Umbilical cord (tissue), 2 donors: ENCODE measurements at places on chromosomes 2 and 18.

GRCh38 chr2:145760781-145761649 is 1241.1 kb upstream of the ZEB2 start:
- peak; percentile 29 for DNase-seq

DNA sequence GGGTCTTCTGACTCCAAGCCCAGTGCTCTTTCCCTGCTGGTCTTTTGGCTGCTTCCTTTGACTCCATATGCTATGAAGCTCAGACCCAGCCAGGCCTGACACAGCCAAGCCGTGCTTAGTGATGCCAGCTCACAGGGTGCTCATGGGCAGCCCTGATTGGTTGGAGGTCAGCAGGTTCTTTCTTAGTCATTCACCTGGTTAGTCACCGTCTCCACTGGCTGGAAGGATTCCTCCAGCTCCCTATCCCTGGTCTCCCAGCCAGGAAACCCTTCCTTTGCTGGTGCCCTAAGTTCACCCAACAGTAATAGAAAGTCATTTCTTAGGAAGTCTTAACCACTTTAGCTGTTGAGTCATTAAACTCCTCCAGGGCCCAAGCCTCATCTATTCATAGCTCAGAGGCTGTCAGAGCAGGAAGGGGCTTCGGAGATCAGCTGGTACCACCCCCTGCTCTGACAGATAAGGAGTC is 3.9 kb downstream of the KCNK3 start:
- DNase-seq, result no peak

DNA sequence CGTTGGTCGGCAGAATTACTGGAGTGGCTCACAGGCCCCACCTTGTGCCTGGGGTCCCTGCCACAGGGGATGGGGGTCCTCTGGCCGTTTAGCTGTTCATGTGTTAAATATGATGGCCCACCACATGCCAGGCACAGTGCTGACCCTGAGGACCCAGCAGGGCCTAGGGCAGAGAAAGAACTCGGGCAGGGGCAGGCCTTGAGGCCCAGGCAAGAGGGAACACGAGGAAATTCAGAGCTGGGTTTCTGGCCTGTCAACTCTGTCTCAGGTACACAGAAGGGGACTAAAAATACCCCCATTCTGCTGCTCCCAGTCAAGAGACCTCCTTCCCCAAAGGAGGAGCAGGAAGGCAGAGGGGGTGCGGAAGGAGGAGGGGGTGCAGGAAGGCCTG is 66.2 kb downstream of the DNMT3A start:
- DNase-seq, result no peak

DNA sequence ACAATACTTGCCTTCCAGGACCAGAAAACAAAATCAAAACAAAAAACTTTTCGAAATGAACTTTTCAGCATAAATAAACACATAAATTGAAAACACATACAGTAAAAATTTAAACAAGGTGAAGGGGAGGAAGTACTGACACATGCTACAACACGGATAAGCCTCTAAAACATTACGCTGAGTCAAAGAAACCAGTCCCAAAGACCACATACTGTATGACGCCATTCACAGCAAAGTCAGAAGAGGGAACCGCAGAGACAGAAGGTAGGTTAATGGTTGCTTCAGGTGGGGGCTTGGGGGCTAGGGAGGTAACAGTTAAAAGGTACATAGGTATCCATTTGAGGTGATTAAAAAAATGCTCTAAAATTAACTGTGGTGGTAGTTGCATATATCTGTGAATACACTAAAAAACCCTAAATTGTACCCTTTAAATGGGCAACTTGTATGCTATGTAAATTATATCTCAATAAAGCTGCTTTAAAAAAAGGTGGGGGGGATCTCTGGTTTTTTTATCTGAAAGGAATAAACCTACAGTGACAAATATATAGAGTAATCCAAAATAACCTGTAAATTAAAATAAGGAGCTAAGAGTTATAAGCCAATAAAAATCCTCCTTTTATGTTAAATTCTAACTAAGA is 7.1 kb downstream of the COX7A2L start:
- DNase-seq, result no peak

- peak; percentile 75 for DNase-seq
These were observed 67.7 kb downstream of the NCK2 start for GRCh38 chr2:105812180-105813044.

DNA sequence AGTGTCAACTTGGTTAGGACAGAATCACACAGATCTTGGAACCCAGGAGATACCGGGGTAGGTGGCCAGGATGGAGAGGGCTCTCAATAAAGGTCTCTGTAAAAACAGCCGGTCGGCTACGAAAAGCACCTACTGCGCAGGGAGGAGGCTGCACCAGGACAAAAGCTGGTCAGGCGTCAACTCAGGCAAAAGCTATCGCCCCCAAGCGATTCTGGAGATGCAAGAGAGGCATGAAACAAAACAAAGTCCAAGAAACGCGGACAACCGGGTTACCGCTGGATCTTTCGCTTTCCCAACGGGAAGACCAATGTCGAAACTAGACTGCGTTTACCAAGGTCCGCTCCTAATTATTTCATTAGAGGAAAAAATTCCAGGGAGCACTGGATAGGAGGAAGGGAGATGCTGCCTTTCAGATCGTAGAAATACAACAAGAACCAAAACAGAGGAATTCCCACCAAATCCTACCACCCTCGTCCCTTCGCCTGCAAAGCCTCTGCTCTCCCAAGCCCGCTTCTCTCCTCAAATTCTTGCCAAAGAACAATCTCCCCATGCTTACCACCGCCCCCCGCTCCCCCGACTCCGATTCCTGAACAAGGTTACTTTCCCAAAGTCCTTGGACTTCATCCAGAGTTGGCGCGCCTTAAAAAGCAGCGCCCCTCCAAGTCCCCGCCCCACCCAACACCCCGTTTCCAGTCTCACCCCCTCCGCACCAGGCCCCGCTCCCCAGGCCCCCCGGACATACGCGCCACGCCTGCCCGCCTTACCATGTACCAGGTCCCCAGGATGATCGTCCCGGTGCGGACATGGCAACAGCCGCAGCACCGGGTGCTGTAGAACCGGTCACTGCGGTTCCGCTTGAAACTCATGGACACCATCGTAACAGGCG is 539 bp downstream of the LAPTM4A start:
- DNase-seq, result peak; percentile 73

GRCh38 chr2:66840321-66841002 is 405.5 kb downstream of the MEIS1 start:
- peak; percentile 38 for DNase-seq

- no peak for DNase-seq
These were observed 153.4 kb downstream of the UBR3 start for GRCh38 chr2:169980643-169981042.

DNA sequence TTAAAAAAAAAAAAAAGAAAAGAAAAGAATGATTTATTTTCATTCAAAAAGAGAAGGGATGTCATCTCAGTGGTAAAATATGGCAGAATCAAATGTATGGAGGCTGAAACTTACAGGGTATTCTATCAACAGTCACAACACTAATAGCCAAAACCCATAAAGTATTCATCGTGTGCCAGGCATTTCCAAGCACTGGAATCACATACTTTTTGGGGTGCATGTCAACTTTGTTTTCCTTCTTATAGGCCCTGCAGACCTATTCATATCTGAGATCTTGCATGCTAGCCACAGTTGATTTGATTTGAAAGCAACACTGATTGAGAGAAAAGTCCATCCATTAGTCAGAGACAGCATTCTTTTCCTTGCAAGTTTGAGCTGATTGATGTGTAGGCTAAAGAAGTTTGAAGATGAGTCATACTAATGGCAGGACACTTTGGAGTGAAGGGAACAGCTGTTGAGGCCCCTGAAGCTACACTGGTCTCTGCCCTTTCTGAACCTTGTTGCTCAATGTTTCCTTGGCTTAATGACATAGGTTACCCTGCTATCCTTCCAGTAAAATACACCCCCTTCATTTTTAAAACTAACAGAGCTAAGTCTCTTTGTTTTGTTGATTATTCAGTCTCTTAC is 22.0 kb downstream of the KATNAL2 start:
- peak; percentile 26 for DNase-seq

DNA sequence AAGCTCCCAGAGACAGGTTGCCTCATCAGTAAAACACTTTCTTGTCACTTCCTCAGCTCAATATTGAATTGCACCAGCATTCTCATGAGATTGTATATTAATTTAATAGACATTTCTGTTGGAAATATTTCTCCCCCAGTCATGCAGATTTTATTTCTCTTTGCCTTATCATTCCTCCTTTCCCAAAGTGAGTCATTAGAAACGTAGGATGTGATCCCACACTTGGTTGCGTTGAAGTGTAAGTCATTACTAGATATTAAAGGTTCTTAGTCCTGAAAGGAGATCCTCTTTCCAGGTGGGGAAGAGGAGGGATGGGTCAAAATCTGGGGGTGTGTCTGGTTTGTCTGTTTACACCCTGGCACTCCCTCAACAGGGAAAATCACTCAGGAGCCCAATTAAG is 438.2 kb downstream of the SLC4A3 start:
- no peak for DNase-seq

DNA sequence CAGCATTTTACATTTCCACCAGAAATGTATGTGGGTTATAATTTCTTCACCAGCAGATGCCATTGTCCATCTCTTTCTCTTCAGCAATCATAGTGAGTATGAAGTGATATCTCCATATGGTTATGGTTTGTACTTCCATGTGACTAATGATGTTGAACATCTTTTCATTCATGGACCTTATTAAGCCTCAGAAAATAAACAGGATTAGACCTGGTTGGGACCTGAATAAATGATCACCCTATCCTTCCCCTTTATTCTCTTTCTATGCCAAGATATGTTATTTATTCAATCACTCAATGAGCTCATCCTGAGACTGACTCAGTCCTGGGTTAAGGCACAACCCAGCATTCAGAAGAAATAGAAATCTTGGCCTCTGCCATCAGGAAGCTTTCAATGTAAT is 86.6 kb downstream of the ANTXR1 start:
- no peak for DNase-seq

- DNase-seq, result no peak
These were observed 50.0 kb downstream of the INPP4A start for GRCh38 chr2:98494699-98495098.

DNA sequence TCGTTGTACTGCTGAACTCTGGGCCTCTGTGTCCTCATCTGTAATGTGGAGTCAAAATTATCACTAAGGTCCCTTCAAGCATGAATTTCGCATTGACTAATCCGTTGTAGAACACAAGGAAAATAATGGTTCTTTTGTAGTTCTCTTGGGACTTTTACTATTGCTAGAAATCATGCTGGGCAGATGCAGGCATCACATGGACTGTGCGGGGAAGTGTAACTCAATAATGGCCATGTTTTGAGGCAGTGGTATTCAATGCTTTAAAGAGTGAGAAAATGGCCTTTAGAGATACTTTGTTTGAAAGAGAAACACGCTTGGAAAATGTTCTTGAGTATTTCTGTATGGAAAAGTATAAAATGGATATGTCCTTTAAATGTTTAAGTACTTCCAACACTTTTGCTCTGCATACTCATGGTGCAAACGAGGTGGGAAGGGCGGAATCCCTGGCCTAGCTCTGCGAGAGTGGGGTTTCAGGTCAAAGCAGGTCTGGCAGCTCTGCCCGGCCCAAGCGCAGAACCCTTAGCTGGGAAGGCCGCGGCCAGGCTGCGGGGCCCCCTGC is 117.3 kb upstream of the MSTN start:
- no peak for DNase-seq

DNA sequence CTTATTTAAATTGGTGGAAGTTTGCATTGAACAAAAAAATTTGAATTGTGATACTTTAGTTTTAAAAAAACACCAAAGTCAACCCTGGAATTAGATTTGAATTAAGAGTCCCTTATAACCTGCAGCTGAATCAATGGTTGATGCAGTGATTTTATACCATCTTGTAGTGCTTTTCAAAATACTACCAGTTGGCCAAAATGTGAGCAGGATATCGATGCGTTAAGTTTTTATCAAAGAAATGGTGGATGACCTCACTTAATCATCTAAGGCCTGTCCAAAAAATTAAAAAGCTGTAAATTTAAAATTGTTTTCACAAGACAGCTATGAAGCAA is 48.2 kb downstream of the OSBPL6 start:
- no peak for DNase-seq

DNA sequence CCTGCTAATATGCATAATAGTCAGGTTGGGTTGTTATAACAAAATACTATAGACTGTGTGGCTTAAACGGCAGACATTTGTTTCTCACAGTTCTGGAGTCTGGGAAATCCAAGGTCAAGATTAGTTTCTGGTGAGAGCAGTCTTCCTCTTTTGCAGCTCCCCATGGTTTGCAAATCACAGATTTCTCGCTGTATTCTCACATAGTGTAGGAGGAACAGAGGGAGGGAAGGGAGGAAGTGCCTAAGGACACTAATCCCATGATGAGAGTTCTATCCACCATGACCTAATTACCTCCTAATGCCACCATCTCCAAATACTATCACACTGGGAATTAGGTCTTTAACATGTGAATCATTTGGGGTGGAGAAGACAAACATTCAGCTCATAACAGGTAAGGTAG is 20.1 kb upstream of the PTH2R start:
- DNase-seq, result no peak

DNA sequence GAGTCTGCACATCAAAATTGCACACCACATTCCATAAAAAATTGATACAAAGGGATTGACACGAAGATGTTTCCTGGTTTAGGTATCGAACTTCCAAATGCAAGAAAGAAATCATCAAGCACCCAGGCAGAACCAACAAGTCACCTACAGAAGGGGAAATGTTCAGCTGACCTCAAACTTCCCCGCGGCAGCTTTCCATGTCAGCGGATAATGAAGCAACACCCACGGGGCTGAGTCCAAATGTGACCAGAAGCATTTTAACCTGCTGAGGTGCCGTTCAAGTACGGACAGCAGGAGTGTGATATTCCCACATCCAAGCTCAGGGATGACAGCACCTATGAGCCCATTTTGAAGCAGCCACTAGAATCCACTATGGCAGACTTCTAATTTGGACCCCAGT is 124.9 kb downstream of the GALNT14 start:
- no peak for DNase-seq

GRCh38 chr2:2306878-2307277 is 24.2 kb downstream of the MYT1L start:
- DNase-seq, result no peak

- peak; percentile 5 for DNase-seq
These were observed 946.5 kb upstream of the FAM98A start for GRCh38 chr2:34545486-34546136.

DNA sequence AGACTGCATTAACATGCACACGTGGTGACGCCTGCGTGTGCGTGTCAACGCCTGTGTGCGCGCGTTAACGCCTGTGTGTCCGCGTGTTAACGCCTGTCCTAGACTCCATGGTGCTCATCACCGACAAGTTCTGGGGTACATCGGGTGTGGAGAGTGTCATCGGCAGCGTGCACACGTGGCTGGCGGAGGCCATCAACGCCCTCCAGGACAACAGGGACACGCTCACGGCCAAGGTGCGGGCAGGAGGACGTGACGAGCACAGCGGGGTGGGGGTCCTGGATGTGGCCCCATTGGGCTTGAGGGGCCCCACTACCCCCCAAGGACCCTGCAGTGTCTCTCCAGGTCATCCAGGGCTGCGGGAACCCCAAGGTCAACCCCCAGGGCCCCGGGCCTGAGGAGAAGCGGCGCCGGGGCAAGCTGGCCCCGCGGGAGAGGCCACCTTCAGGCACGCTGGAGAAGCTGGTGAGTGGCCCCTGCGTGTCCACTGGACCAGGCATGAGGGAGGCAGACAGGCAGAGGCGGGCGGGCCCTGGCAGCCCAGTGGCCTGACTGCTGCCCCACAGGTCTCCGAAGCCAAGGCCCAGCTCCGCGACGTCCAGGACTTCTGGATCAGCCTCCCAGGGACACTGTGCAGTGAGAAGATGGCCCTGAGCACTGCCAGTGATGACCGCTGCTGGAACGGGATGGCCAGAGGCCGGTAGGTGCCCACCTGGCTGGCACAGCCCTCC is 29.2 kb downstream of the GPC1 start:
- no peak for DNase-seq

GRCh38 chr2:43814711-43815110 is 23.9 kb downstream of the ABCG5 start:
- no peak for DNase-seq
